ENCODE measurements at places on chromosomes 16 and 17. TPM values are rescaled to one million over a fixed set of nuclear protein-coding genes. Genes with fewer than 3 reads are reported as not detected.

DNA sequence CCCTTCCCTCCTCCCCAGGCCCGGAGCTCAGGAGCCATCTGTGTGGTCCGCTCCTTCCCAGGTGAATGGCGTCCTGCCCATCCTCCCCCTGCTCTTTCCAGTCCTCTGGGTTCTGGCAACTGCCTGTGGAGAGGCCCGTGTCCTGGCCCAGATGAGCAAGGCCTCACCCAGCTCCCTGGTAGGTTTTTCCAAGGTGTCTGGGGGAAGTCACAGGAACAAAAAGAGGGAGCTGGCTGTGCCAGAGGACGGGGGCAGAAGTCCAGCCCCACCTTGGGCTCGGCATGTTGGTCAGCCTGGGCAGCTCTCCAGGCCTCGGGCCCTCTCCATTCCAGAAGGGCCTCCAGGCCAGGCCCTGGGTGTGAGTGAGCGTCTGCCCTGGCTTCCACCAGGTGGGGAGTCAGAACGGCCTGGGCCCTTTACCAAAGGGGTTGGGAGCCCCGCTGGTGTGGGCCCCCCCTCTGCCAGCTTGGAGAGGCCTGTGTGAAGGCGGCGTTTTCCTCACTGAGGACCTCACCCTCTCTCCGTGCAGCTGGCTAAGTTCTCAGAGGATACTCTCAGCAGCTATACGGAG lies 25.1 kb downstream of the CASKIN2 start:
- no peak overlapping the region for H3K4me3 ChIP-seq
- H3K27ac ChIP-seq = no peak overlapping the region
- H3K4me1 ChIP-seq = peaks cover 13% of the 10 kb centered on the region
- peaks cover 10% of the 10 kb centered on the region for H3K36me3 ChIP-seq
- H3K27me3 ChIP-seq = no peaks in the 10 kb centered on the region

DNA sequence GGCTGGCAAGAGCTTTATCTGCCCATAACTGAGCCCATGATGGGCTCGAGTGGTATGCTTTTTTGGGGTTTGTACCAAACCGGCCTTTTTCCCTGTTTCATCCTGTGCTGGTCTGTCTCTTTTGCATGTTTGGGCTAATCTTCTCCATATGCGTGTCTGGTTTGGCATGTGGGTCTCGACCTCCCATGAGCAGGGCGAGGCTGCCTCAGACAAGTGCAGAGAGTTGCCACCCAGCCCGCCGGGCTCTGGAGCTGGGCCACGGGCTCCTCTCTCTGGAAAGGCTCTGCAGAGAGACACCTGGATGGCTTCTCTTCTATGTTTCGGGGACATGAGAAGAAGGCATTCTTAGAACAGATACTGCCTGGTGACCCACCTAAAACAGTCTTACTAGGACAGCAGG lies 67.8 kb upstream of the TBX2 start:
- H3K4me1 ChIP-seq = no peaks in the 10 kb centered on the region
- H3K4me3 ChIP-seq = no peak overlapping the region
- no peaks in the 10 kb centered on the region for H3K27me3 ChIP-seq

- 0 out of 2 replicates have a peak, but pooled peaks cover 3% of the 10 kb centered on the region for H3K4me1 ChIP-seq
- peak overlapping the region; percentile 76 for H3K4me3 ChIP-seq
- no peaks in the 10 kb centered on the region for H3K27me3 ChIP-seq
These were observed 509 bp downstream of the CNEP1R1 start for GRCh38 chr16:50025537-50025931.

GRCh38 chr16:72554935-72555334 lies 383.0 kb upstream of the PMFBP1 start:
- DNase-seq = no peak
- H3K27me3 ChIP-seq = no peaks in the 10 kb centered on the region
- H3K4me1 ChIP-seq = no peaks in the 10 kb centered on the region
- no peak overlapping the region for H3K4me3 ChIP-seq

- H3K27me3 ChIP-seq = no peaks in the 10 kb centered on the region
- H3K27ac ChIP-seq = peak overlapping the region; percentile 92
- DNase-seq = no peak
- peak overlapping the region; percentile 94 for H3K4me3 ChIP-seq
- peaks cover 14% of the 10 kb centered on the region for H3K36me3 ChIP-seq
- peaks cover 12% of the 10 kb centered on the region for H3K4me1 ChIP-seq
These were observed 789 bp downstream of the CSNK1D start for GRCh38 chr17:82272495-82273326.

DNA sequence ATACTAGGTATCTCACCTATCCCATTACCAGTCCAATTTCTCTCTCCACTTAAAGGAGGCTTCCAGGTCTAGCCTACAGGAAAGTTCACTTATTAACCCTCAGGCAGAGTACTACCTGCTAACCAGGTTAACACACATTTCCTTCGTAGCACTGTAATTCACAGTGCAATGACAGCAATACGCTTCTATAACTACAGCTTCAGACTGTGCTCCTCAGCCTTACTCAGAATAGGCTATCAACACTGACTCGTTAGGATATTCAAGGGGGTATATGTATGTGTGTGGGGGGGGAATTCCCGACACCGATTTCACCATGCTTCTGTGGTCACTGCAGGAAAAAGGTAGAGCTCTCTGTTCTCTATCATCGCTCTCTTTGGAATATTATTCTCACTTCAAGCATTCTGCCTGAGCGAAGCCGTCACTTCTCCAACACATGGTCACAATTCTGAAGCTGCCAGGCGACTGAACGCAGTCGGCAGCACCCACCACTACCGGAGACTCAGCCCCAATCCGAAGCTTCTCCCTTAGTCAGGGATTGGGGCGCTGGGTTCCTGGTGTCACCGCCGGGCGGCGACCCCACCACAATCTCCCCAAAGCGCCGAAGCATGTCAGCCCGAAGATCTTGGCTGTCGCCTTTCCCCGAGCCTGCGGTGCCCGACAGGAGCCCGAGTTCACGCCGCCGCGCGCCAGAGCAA lies 618 bp downstream of the GGA3 start:
- peaks cover 9% of the 10 kb centered on the region for H3K4me1 ChIP-seq
- H3K4me3 ChIP-seq = peak overlapping the region; percentile 86
- DNase-seq = no peak
- no peaks in the 10 kb centered on the region for H3K27me3 ChIP-seq
- peak overlapping the region; percentile 99 for H3K27ac ChIP-seq

GRCh38 chr17:28992625-28993600 lies 12.9 kb downstream of the SEZ6 start:
- no peak for DNase-seq
- H3K27ac ChIP-seq = no peak overlapping the region
- no peak overlapping the region for H3K4me3 ChIP-seq

- H3K4me3 ChIP-seq = no peak overlapping the region
- peaks cover 2% of the 10 kb centered on the region for H3K36me3 ChIP-seq
- H3K27ac ChIP-seq = no peak overlapping the region
- DNase-seq = no peak
These were observed 8.2 kb downstream of the DCAF7 start for GRCh38 chr17:63558441-63558840.

GRCh38 chr17:81197831-81198490 lies 24.8 kb downstream of the CEP131 start:
- peaks cover 7% of the 10 kb centered on the region for H3K36me3 ChIP-seq
- no peak overlapping the region for H3K4me3 ChIP-seq
- DNase-seq = no peak
- H3K27me3 ChIP-seq = no peaks in the 10 kb centered on the region

DNA sequence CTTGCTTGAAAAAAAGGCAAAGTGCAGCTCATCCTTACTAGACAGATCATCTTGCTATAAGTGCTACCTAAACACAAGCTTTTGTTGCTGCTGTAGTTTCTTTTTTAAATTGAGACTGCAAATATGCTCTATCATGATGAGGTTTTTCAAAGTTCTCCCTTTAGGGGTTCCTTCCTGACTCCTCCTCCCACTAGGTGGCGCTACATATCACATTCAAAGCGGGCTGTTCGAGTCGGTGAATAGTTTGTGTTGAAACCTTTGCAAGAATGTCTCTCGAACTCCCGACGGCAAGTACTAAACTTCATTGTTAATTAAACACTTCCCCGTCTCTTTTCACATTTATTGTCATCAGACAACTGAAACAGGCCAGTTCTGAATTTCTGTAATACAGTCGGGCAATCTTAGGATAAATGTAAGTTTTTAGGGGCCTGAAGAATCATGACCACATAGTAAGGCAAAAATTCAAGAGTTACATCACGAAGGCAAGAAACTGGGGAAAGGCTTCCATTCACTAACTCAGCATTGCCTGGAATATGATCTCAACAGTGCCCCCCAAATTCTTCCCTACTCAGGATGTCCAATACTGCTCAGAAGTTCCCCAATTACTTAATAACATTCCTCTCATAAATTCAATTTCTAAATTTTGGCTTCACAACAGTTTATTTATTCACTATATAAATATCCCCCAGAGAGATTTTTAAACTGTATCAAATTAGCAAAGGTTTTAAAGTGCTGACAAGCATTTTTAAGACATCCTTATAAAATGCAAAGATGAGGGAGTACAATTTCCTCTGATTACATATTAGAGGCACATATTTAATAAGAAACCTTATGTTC lies 6.7 kb downstream of the HS3ST3A1 start:
- DNase-seq = peak; percentile 2
- H3K36me3 ChIP-seq = no peaks in the 10 kb centered on the region
- no peaks in the 10 kb centered on the region for H3K27me3 ChIP-seq
- H3K4me1 ChIP-seq = no peaks in the 10 kb centered on the region
- H3K27ac ChIP-seq = no peak overlapping the region
- H3K4me3 ChIP-seq = no peak overlapping the region

- peaks cover 16% of the 10 kb centered on the region for H3K4me1 ChIP-seq
- peak overlapping the region; percentile 85 for H3K4me3 ChIP-seq
- H3K27me3 ChIP-seq = no peaks in the 10 kb centered on the region
- peaks cover 4% of the 10 kb centered on the region for H3K36me3 ChIP-seq
- H3K27ac ChIP-seq = no peak overlapping the region
- DNase-seq = no peak
These were observed 2.1 kb downstream of the CFAP20 start for GRCh38 chr16:58127033-58127556.

DNA sequence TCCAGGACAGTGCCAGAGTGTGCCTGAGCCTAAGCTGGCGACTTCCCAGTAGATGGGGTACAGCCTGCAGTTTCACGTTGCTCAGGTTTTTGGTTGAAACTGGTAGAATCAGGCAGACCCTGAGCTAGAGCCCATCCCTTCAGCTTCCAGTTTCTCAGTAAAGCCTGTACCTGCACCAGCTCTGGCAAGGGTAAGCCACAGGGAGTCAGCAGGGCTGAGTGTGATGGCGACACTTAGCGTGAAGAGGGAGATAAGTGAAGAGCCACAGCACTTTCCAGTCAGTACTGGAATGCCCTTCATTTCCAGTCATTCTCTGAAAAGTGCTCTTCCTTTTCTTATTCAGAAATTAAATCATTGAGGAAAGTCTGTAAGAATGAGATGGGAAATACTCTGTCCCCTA lies 22.4 kb downstream of the PLD6 start:
- DNase-seq = no peak
- peaks cover 44% of the 10 kb centered on the region for H3K4me1 ChIP-seq
- H3K27me3 ChIP-seq = no peaks in the 10 kb centered on the region
- H3K27ac ChIP-seq = no peak overlapping the region

DNA sequence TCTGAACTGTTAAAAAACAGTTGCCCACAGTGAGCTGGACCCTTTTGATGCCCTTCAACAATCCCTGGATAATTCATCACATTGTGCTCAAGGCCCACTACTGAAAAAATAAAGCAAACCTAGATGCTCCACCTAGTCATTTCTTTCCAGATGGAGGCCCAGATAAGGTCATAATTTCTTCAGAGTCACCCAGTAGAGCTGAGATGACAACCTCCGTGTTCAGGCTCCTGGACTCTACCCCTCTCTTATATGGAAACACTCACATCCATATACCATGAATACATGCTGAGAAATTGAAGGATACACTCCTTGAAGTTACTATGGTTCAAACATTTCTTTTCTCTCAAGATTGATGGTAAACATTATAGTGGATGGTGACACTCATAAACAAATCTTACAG lies 2.7 kb upstream of the ABCA3 start:
- no peaks in the 10 kb centered on the region for H3K27me3 ChIP-seq
- no peak for DNase-seq
- no peak overlapping the region for H3K4me3 ChIP-seq
- peaks cover 3% of the 10 kb centered on the region for H3K4me1 ChIP-seq
- no peaks in the 10 kb centered on the region for H3K36me3 ChIP-seq

- no peak overlapping the region for H3K4me3 ChIP-seq
- no peak overlapping the region for H3K27ac ChIP-seq
- DNase-seq = no peak
- no peaks in the 10 kb centered on the region for H3K27me3 ChIP-seq
These were observed 8.2 kb downstream of the RNF166 start for GRCh38 chr16:88697831-88698615.

DNA sequence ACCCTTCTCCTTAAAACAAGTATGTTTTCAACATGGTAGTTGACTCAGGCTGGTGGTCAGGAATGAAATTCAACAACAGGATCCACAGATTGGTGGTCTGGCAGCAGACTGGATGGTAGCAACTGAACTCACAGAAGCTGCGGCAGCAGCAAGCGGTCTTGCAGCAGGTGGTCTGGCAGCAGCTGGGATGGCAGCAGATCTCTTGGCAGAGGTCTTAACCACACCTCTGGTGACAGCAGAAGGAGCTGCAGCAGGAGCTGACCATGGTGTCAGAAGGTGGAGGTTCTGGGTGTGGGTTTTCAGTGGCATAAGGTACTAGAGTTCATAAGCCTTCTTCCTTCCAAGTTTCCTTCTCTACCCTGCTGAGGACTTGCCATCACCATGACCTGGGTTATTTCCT lies 2.2 kb upstream of the KRTAP4-1 start:
- DNase-seq = no peak
- no peak overlapping the region for H3K27ac ChIP-seq
- H3K4me1 ChIP-seq = no peaks in the 10 kb centered on the region

GRCh38 chr17:64240741-64241347 lies 22.2 kb downstream of the TEX2 start:
- no peak overlapping the region for H3K4me3 ChIP-seq
- H3K27me3 ChIP-seq = no peaks in the 10 kb centered on the region
- H3K36me3 ChIP-seq = no peaks in the 10 kb centered on the region
- no peak overlapping the region for H3K27ac ChIP-seq

GRCh38 chr17:17440010-17440843 lies 36.6 kb upstream of the MED9 start:
- no peak overlapping the region for H3K4me3 ChIP-seq
- H3K4me1 ChIP-seq = no peaks in the 10 kb centered on the region
- DNase-seq = peak; percentile 15
- H3K27me3 ChIP-seq = no peaks in the 10 kb centered on the region

- 0 out of 2 replicates have a peak, but pooled peaks cover 3% of the 10 kb centered on the region for H3K4me1 ChIP-seq
- peaks cover 3% of the 10 kb centered on the region for H3K36me3 ChIP-seq
- H3K27ac ChIP-seq = no peak overlapping the region
- DNase-seq = no peak
- no peak overlapping the region for H3K4me3 ChIP-seq
These were observed 107.4 kb downstream of the PARN start for GRCh38 chr16:14522671-14523070.

The SLC35G6 gene
- total RNA-seq = not detected

The EPX gene
- not detected for total RNA-seq

The ST6GALNAC1 gene
- total RNA-seq = 0.29 TPM

The NPIPB8 gene
- total RNA-seq = not detected

The UBE2G1 gene
- 131 TPM for total RNA-seq

The GAST gene
- total RNA-seq = not detected

The SEZ6L2 gene
- total RNA-seq = 0.49 TPM

The BCL7C gene
- total RNA-seq = 20.3 TPM

The ZNHIT3 gene
- 34.1 TPM for total RNA-seq

The METRNL gene
- total RNA-seq = 3.5 TPM

The CLEC19A gene
- total RNA-seq = not detected

The KCNG4 gene
- not detected for total RNA-seq

The NOS2 gene
- total RNA-seq = 0.05 TPM
